ENCODE measurements at places on chromosomes 3 and 15. TPM values are rescaled to one million over a fixed set of nuclear protein-coding genes. Genes with fewer than 3 reads are reported as not detected.

The BOC gene
- 73.3 TPM for polyA plus RNA-seq

The CPNE9 gene
- 0.18 TPM for polyA plus RNA-seq

The SLCO2A1 gene
- polyA plus RNA-seq: 25.6 TPM

GRCh38 chr3:184237807-184238206 lies 8.4 kb downstream of the VWA5B2 start:
- DNase-seq: no peak

DNA sequence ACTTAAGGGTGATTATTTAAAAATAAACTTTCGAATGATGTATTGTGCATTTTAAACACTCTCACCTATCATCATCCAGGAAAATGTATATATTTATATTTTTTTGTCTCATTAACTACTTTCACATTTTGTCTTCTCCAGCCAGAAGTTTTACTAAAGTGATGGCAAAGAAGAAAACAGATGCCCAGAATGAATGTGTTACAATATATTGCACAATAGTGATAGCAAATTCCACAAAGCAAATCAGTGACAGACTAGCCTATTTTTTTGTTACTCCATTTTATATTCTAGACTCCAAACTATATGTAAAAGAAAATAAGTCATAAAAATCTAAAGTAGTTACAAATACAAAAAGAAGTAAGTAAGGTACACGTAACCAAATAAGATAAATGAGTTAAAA lies 414.7 kb downstream of the EPHA3 start:
- DNase-seq: no peak

- DNase-seq: peak; percentile 59
Observed at GRCh38 chr3:188152660-188153436, 1.1 kb upstream of the LPP start.

DNA sequence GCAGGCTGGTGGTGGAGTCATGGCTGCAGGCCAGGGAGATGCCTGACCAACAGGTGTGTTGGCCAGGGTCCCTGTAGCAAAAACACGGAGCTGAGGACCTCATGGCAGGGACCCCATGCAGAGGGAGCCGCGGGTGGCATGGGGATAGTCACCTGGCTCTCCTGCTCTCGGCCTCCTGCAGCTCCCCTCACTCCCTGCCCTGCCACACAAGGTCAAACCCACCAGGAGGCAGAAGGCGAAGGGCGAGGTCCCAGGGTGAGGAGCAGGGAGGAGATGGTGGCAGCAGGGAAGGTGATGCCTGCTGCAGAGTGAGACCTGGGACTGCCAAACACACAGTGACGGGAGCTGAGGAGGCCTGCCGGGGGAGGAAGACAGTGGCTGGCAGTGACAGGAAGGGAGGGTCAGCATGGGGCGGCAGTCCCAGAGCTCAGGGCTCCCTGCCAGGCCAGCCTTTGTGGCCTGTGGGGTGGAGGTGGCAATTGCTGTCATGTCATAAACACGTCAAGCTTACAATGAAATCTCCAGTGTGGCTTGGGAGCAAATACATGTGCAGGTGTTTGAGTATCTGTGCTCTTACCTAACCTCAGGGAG lies 144.3 kb downstream of the TJP1 start:
- no peak for DNase-seq

DNA sequence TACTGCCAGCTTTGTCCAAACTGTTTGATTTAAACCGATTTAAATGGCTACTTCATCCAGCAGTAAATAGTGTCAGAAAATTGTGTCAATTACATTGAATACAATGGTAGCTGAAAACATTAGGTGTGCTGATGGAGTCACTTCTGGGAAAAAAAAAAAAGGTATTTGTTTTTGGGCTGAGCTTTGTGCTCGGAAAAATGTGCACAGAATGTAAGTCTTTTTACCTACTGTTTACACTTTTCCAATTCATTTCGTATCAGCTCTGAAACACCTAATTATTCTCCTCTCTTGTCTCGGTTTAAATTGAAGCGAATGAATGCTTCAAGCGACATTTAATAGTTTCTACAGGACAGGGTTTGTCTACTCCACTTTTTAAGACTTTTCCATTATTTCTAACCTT lies 1078.4 kb downstream of the ROBO1 start:
- DNase-seq: no peak

- DNase-seq: no peak
Observed at GRCh38 chr15:74293021-74293810, 57.1 kb downstream of the CCDC33 start.

- no peak for DNase-seq
Observed at GRCh38 chr3:30904996-30905395, 10.5 kb upstream of the GADL1 start.

- DNase-seq: no peak
Observed at GRCh38 chr15:88322461-88322860, 65.9 kb upstream of the NTRK3 start.
